Spinal cord (tissue), 10 donors: ENCODE measurements at places on chromosomes 2 and 18.

DNA sequence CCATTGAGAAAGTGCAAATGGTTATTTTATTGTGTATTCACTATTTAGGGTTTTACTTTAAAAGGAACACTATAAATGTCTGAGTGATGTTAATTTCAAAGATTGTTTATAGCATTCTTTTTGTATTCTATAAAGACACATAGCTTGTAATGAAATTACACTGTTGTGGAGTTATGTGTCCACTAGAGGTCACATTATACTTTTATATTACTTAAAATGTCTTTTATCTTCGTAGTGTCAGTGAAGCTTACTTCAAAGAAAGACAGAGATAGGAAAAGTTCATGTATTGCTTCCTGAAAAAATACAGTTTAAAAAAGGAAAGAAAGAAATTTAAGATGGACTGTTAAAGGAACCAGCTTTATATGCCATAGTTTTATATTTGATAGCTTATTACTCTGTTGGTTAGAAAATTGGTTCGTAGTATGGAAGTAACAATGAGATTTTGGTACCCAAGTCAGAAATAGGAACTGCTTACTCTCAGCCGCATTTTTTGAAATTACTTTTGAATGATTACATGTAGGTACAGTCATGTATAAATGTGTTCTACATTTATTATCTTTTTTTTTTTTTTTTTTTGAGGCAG is 20.5 kb downstream of the APLF start:
- DNase-seq, result no peak

GRCh38 chr2:102473020-102473419 is at the start of gene SLC9A4:
SLC9A4 (plus strand) TSS chr2:102473226; CDS start chr2:102473760, 534 bp downstream.
- DNase-seq, result peak; percentile 17

DNA sequence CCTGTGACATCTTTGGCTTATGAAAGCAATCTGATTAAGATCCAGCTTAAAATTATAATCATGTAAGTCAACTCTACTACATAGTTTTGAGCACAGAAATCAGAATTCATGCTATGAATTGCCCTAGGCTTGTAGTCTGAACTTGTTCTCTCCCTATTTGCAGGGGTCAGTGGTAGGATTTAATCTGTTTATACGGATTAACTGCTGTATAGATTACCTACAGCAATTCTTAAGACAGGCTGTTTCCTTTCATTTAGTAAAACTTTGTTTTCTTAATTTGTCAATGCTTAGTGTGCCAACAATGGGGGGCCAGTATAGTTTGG is 287.9 kb downstream of the PDE11A start:
- no peak for DNase-seq

GRCh38 chr18:69725855-69726508 is 221.7 kb downstream of the CD226 start:
- no peak for DNase-seq

DNA sequence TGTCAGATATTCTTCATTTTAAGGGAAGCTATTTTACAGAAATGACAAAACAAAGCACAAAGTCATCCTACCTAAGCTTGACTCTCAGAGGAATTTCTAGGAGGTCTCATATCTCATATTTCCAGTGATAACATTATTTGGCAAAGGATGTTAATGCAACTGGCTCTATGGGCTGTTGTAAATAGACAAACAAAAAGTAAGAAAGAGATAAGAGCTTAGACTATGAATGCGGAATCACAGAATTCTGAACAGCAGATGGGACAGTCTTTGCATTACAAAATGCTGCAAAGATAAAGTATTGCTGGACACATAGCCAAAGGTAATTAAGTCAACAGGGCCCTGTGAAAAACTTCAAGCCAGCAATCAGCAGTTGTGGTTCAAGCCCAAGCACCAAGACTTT is 23.9 kb downstream of the PIAS2 start:
- DNase-seq, result no peak

DNA sequence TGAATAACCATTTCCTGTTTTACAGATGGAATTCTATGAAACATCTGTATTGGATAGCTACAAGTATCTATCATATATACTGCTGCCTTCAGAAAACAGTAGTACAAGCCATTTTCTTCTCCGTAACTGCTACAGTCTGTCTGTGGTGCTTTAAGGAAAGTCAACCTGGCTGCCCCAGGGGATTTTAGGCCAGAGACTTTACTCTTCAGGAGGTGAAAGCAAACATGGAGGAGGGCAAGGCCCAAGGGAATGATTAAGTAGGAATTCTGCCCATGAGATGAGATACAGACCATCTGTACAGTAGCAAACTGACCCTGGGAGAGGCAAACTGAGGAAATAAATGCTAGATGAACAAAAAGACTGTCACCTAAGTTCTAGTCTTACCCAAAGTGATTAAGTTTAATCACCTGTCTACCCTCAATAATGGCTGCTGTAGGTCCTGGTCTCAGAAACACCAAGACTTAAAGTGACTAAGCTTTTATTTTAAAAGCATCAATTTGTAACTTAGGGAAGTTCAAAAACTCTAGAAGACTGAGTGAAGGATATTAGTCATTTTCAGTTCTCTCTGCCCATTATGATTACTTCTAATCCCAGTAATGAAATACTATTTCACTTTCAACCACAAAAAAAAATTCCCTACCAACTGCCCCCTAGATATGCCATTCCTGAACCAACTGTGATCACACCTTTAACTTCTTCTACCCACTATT is 14.8 kb downstream of the MBD2 start:
- DNase-seq, result no peak

DNA sequence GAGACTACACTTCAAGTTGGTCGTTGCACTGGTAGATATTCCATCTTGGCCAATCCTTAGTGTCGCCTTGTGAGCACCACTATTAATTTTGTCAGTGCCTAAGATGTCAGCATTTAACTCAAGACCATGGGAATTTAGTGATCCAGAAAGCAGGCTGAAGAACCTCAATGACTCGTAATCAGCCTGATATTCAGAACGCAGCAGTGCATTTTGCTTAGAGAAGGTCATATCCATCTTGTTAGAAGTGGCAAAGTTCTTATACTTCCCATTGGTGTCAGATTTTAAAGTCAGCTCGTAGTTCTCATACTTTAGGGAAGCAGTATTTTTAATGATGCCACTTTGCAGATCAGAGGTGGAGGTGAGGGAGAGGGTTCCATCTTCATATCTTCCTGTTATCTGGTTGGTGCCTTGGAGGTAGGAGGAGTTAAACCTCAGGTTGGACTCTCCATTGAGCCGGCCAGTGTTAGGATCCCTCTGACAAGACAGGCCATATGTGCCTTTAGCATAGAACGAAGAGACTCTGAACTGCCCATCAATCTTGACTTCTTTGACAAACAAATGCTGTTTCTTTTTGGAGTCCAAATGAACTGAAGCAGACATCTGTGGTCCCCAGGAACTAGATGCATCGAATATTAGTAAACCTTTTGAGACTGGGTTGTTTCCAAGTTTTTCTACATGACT is 31.9 kb downstream of the APOB start:
- no peak for DNase-seq

GRCh38 chr2:46657042-46657504 is 177.7 kb downstream of the TMEM247 start:
- DNase-seq, result peak; percentile 58

- no peak for DNase-seq
These were observed 81.9 kb downstream of the TMEM18 start for GRCh38 chr2:595141-595815.

DNA sequence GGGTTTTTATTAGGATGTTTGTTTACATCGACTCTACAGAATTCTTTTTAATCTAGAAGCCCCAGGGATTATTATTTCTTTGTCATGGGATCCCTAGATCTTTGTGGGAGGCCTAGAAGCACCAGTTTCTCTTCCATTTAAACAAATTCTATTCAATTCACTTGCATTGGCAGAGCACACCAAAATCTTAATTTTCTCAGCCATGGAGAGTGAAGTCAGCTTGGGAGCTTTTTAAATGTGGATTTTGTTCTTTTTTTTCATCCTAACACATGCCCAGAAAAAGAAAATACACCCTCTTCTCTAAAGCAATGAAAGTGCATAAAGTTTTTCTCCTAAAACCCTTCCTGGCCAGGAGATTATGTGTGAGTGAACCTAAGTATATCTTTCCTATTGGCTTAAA is 38.5 kb downstream of the CDCA7 start:
- DNase-seq, result peak; percentile 57

DNA sequence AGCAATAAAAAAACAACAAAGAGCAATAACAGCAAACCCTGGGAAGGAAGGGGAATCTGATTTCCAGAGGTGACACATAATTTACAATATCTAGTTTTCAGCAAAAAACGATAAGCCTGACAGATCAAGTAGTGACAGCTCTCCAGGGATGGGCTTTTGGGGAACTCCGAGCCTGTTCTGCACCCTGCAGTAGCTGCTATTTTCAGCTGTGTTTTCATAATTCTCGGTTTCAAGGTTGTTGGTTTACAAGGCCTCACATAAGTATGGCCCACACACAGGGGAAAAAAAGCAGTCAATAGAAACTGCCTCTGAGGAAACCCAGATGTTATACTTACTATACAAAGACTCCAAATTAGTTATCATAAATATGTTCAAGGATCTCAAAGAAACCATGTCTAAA is 67.7 kb upstream of the CTLA4 start:
- DNase-seq, result no peak

- no peak for DNase-seq
These were observed 147.4 kb upstream of the STK17B start for GRCh38 chr2:196318517-196319377.

DNA sequence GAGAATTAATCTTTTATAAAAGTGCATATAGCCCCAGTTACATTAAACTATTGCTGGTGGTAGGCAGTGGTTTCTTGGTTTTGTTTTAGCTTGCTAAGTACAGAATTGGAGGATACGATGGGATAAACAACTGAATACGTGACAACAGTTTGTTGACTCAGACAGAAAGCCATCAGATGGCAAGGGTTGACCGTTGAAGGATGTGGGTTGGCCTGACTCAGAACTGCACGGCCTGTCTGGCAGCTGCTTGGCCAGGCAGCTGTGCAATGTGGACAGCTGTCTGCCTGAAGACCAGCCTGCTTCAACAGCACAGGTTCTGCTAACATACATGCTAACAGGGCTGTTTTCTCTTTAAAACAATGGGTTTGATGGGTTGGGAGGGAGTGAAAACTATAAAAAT is 46.6 kb downstream of the PRKRA start:
- DNase-seq, result no peak
